ENCODE measurements at places on chromosomes 16 and 17. TPM values are rescaled to one million over a fixed set of nuclear protein-coding genes. Genes with fewer than 3 reads are reported as not detected.

DNA sequence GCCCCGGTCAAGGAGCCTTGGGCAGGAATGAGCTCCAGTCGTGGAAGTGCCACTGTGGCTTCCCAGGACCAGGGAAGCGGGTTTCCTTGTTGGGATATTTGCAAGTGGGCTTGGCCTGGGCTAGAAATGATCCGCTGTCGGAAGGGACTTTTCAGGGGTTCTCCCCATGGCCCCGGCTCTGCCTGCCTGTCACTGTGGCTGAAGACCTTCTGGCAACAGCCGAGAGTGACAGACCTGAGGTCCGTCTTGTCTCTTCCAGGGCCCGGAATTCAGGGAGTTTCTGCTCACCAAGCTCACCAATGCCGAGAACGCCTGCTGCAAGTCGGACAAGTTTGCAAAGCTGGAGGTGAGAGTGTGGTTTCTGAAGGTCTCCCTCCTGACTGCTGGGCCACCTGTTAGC lies 57.7 kb downstream of the OR1D5 start:
- peaks cover 8% of the 10 kb centered on the region for H3K36me3 ChIP-seq
- no peak overlapping the region for H3K27ac ChIP-seq
- DNase-seq: no peak
- H3K4me1 ChIP-seq: peaks cover 20% of the 10 kb centered on the region
- H3K4me3 ChIP-seq: no peak overlapping the region
- no peaks in the 10 kb centered on the region for H3K27me3 ChIP-seq

GRCh38 chr16:84124257-84125073 lies 7.7 kb upstream of the MBTPS1 start:
- H3K36me3 ChIP-seq: no peaks in the 10 kb centered on the region
- H3K4me3 ChIP-seq: no peak overlapping the region
- no peak overlapping the region for H3K27ac ChIP-seq
- H3K4me1 ChIP-seq: no peaks in the 10 kb centered on the region

DNAI2 gene
- total RNA-seq: not detected

RNF43 gene
- total RNA-seq: 3.8 TPM

DNA sequence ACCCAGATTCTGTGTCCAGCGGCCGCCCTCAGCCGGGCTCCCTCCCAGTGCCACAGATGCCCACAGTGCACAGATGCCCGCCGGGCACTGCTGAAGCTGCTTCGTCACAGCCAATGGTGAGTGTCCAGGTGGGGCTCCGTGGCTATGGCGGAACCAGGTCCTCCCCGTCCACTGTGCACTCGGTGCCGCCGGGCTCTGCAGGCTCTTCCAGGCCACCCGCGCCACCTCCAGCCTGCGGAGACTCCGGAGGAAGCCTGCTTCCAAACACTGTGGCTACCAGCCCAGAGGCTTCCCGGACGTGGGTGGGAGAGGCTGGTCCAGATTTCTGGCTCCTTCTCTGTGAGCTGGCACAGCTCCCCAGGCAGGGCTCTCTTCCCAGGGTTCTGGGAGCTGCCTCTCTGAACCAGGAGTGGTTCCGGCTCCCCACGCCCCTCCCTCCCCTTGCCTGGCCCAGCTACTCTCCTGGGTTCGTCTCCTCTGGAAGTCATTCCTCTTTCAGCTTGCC lies 2.8 kb upstream of the PYCR1 start:
- DNase-seq: no peak
- H3K4me1 ChIP-seq: peaks cover 10% of the 10 kb centered on the region
- no peak overlapping the region for H3K4me3 ChIP-seq
- H3K27ac ChIP-seq: no peak overlapping the region

- peaks cover 13% of the 10 kb centered on the region for H3K4me1 ChIP-seq
- DNase-seq: no peak
- no peaks in the 10 kb centered on the region for H3K36me3 ChIP-seq
- H3K4me3 ChIP-seq: no peak overlapping the region
Measured at GRCh38 chr17:7041607-7042500, 2.0 kb downstream of the SLC16A11 start.

KIF1C gene
- total RNA-seq: 60.9 TPM

DNA sequence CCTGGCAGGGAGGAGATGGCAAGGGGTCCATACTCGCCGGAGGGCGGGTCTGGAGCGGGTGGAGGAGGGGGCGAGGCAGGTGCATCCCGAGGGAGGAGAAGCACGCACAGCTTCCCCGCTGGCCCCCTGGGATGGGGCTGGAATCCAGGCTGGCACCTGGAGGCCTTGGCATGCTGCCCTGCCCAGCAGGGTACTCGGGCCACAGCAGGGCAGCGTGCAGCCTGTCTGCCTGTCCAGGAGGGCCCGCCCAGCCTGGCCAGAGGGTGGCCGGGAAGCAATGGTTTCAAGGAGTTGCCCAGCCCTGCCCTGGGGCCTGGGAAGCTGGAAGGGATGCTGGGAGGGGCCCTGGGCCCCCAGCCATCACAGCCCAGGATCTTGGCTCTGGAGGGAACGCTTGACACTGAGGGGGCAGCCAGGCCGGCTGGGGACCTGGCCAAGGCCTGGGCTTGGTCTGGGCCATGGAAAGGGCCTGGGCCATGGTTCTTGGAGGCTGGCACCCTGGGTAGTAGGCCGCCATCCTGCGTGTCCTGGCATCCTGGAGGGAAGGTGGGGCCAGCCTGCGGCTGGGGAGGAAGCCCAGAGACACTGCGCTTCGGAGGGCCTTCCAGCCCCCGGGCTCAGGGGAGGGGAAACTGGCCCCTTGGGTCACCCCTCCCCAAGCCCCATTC lies 1.1 kb downstream of the GLIS2 start:
- peak overlapping the region; percentile 19 for H3K27ac ChIP-seq
- DNase-seq: peak; percentile 57
- peaks cover 10% of the 10 kb centered on the region for H3K4me1 ChIP-seq
- H3K36me3 ChIP-seq: no peaks in the 10 kb centered on the region
- H3K27me3 ChIP-seq: no peaks in the 10 kb centered on the region

- H3K36me3 ChIP-seq: no peaks in the 10 kb centered on the region
- no peak overlapping the region for H3K4me3 ChIP-seq
- peaks cover 52% of the 10 kb centered on the region for H3K27me3 ChIP-seq
- no peak overlapping the region for H3K27ac ChIP-seq
- H3K4me1 ChIP-seq: 0 out of 2 replicates have a peak, but pooled peaks cover 3% of the 10 kb centered on the region
Measured at GRCh38 chr16:86515413-86515776, 5.1 kb downstream of the FOXF1 start.

AP2B1 gene
- total RNA-seq: 84.9 TPM

GRCh38 chr16:1983544-1984346 lies at the start of gene GFER:
GFER (plus strand) TSS chr16:1984193; CDS start chr16:1984219, 26 bp downstream.
- DNase-seq: peak; percentile 86
- H3K4me1 ChIP-seq: peaks cover 45% of the 10 kb centered on the region
- no peaks in the 10 kb centered on the region for H3K27me3 ChIP-seq
- peak within 1 kb of the TSS; percentile 90 for H3K4me3 ChIP-seq

OR1A2 gene
- not detected for total RNA-seq

KRTAP3-1 gene
- total RNA-seq: 1.6 TPM

DNA sequence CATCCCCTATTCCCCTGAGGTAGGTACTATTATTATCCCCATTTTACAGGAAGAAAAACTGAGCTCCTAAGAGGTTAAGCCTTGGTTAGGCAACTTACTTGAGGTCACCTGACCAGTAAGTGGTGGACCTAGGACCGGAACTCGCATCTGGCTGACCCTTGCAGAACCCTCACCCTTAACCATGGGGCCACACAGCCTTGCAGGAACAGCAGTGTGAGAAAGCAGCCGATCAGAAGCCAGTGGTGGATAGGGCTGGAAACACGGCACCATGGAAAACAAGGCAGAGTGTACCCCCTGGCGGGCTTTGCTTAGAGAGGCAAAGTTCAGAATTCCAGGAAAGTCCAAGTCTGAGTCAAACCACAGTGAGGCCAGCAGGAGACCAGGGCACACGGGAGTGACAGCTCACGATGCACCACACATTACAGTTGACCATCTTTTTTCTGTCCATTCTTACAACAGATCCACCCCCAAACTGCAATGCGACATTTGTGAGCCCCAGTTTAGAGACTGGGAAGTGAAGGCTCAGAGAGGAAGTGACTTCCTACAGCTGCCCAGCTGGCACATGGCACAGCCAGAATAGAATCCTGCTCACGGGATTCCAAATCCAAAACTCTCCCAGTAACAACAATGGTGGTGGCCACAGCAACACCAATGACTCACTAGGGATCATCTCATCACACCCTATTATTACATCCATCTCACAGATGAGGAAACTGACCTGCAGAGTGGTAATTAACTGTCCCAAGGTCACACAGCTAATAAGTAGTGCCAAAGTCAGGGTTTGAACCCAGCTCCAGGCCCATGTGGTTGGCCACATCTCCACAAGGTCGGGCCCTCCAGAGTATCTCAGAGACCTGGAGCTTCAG lies 20.3 kb downstream of the KIFC3 start:
- no peak overlapping the region for H3K4me3 ChIP-seq
- no peaks in the 10 kb centered on the region for H3K36me3 ChIP-seq
- no peak for DNase-seq

DNA sequence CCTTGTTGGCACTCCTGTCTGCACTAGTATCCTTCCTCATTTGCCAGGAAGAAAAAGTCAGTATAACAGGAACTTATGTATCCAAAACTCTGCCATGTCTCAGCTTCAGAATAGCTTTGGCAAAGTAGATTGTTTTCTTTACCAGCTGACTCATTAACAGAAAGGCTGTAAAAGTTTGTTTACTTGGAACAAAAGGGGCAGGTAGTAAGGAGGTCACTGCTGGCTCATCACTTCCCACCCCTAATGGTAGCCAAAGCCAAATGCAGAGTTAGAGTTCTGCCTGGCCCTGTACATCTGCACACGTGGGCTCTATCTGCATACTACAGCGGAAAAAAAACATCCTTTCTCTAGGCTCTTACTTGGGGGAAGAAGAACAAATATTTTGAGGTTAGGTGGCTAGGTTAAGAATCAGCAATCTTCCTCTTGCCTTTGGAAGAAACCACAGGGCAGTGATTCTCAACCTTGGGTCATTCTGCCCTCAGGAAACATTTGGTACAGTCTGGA lies 90.9 kb upstream of the BCAR1 start:
- no peak overlapping the region for H3K4me3 ChIP-seq
- peak; percentile 88 for DNase-seq
- H3K27ac ChIP-seq: peak overlapping the region; percentile 85

GRCh38 chr16:54817940-54818574 lies 112.6 kb upstream of the IRX5 start:
- H3K27me3 ChIP-seq: no peaks in the 10 kb centered on the region
- no peaks in the 10 kb centered on the region for H3K4me1 ChIP-seq
- H3K27ac ChIP-seq: no peak overlapping the region
- H3K4me3 ChIP-seq: no peak overlapping the region
- no peak for DNase-seq

DNA sequence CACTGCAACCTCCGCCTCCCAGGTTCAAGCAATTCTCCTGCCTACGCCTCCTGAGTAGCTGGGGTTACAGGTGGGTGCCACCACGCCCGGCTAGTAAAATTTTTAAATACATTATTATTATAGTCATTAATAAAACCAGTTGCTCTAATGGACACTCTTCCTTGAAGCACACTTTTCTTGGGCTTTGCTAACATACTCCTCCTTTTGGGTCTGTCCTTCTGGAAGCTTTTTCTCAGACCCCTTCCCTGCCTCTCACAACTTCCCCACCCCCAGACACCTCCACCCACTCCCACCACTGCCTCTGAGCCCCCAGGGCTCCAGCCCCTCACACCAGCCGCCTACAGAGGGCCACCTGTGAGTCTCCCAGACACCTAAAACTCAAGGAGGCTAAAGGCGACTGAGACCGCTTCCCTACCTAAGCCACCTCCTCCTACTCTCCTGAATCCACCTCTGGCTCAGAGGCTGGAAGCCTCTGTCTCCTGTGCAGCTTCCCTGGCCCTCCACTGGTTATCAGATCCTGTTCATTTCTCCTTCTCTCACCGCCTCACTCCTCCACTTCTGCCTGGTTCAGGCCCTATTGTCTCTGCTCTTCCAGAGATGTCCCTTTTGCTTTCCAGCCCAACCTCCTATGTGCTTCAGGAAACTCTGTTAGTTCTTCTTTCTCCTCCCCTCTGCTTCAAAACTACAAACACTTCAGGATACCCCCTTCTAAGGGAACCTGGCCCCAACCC lies 2.1 kb upstream of the CUEDC1 start:
- no peaks in the 10 kb centered on the region for H3K27me3 ChIP-seq
- H3K4me1 ChIP-seq: peaks cover 31% of the 10 kb centered on the region
- no peaks in the 10 kb centered on the region for H3K36me3 ChIP-seq
- H3K27ac ChIP-seq: no peak overlapping the region
- DNase-seq: no peak
- no peak overlapping the region for H3K4me3 ChIP-seq

All from PC-3 (cell line).